ENCODE measurements at places on chromosomes 5 and 9.

GRCh38 chr5:75362474-75362975 is 25.5 kb downstream of the HMGCR start:
- no peak for DNase-seq

DNA sequence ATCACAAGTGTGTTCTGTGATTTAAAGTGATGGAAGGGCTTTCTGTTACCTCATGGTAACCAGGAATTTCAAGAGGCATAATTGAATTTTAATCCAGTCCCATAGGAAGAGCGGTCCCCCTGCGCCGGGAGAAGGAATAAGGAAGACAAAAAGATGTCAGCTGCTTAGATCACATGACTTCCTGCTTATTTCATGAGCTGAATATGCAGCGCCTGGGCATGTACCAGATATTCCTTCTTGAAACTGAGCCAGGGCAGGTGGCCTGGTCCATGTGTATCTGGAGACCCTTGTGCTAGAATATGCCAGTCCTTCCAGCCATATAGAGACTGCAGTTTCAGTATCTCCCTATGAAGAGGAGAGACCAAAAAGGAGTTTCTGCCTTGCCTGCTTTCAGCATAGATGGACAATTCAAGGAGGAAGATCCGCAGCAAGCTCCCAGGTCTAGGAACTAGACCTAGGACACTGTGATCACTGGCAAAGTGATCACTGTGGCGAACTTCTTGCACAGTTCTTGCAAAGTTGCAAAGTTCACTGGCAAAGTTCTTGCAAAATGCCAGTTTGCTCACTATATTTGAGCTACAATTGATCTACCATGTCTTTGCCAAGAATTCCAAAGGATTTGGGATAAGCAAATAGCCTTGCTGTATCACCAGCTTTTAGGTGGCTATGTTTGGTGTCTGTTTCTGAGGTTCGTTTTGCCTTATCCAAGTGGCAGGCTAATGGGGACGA is 102.9 kb upstream of the PHYKPL start:
- no peak for DNase-seq

DNA sequence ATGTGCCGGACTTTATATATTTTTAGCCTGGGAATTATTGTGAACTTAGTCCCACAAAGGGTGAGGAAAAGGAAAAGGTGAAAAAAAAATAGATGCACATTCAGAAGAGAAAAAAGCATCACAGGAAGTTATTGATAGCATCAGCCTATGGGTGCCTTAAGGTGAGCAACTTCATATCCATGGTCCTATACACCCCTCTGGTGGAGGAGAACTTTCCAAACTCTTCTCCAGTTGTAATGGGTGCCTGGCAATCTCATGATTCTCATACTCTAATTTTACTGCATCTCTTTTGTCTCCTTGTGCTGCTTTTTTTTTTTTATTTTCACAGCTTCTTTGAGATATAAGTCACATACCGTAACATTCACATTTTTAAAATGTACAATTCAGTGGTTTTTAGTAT is 107.4 kb downstream of the JAKMIP2 start:
- no peak for DNase-seq

GRCh38 chr5:31235381-31235780 is 41.9 kb downstream of the CDH6 start:
- DNase-seq = no peak

GRCh38 chr9:131891598-131891997 is 151.7 kb upstream of the RAPGEF1 start:
- DNase-seq = no peak

GRCh38 chr5:83871533-83872395 is 151.1 kb upstream of the HAPLN1 start:
- DNase-seq = no peak

DNA sequence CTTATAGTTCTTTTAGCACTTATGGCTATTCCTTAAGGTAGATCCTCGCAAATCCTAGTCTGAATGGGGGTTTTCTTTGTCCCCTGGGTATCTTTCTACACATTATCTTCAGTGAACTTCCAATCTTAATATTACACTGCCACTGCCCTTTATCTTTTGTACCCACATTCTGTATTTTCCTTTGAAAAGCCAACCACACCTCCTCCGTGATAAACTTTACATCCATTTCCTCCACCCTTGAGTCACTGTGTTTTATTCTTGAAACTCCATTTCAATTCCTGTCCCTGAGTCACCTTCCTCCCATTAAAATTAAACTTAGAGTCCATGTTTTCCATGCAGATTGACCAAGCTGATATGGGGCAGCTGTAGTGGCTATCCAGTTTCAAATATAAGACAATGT is 43.2 kb upstream of the RICTOR start:
- no peak for DNase-seq

DNA sequence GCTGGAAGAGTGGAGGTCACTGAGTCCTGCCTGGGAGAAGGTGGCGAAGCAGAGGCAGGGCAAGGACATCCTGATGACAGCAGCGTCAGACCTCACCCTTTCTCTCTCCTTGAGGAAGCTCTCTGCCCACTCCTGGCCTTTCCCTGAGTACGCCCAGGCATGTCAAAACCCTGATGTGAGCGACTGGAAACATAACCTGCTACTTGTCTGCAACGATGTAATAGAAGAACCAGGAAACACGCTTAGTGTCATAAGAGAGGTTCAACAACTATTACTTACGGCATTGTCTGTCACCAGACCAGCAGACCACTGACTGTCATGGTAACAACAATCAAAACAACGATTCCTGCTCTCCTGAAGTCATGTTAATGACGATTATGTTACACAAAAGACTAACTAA is 152.4 kb downstream of the ACTL7B start:
- no peak for DNase-seq

GRCh38 chr5:67085616-67086015 is 111.0 kb downstream of the CD180 start:
- DNase-seq = no peak

GRCh38 chr5:91219803-91220371 is 163.2 kb downstream of the ARRDC3 start:
- DNase-seq = no peak

GRCh38 chr9:89048616-89049015 is 57.3 kb downstream of the S1PR3 start:
- DNase-seq = no peak

GRCh38 chr9:94584555-94584954 is 9.1 kb downstream of the FBP2 start:
- DNase-seq = no peak

DNA sequence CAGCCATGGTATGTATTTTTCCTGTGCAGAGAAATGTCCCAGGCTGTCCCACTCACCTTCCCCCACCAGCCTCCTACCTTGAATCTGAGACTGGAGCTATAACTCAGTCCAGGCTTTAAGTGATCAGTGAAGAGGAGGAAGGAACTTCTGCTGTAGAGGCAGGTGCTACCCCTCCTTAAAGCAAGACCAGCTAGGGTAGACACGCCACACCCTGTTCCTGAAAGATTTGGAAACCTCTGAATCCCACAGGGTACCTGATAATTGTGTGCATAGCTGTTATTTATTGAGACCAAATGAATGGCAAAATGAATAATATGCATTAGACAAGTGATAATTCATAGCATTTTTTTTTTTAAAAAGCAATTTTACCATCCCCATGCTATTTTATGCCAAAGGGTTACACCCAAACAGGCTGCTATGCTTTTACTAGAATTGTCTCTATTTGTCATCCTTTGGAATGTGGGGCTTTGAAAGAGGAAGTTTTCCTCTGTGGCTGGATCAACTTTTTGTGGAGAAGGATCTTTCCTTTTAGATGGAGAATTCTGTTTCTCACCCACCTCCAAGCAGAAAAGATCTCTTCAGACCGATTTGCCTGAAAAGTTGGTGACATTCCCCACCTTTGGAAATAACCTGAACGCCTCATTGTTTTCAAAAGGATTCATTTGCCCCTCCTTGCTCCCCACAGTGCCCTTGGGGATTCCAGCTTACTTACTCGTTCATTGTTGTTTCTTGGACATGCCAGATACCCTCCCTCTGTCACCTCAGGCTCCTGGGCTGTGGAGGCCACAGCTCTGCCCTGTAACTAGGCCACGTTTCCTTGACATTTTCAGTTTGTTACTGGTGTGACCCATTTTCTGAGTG is 248.7 kb downstream of the NR3C1 start:
- no peak for DNase-seq

GRCh38 chr9:133569891-133570690 is 35.6 kb downstream of the ADAMTSL2 start:
- no peak for DNase-seq

DNA sequence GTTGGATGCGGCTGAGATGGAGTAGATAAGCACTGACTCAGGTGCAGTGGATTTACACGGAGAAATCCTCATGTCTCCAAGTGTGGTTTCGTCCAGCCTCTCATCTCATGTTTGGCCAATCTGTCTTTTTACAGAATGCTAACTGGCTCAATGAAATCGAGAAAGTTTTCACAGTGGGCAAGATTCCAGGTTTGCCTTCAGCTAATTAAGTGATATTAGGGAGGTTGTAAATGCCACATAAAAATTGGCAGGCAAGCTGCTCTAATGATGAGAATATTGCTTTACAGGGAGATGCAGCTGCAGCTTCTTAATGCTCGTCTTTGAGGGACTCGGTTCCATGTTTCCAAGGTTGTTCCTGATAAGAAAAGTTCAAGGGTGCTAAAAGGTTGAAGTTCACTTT is 23.7 kb downstream of the BARHL1 start:
- DNase-seq = no peak

DNA sequence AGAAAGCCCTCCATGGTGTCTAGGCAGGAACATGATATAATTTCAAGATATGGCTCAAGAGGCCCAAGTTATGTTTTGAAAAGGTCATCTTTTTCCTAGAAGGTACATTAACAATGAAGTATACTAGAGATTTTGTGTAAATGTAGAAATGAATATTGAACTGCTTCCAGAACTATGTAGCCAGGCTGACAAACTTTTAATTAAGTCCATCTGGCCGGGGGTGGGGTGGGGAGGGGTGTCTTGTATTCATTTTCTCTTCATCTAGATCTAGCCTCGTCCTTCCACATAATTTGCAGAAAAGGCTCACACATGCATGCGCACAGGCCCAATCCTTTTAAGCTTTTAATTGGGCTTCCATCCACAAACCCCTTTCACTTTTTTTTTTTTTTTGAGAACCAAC is 323.3 kb downstream of the ARL15 start:
- DNase-seq = no peak

GRCh38 chr5:138492560-138493045 is 27.3 kb downstream of the EGR1 start:
- no peak for DNase-seq

Measured in GM12864 (cell line).